Type B pancreatic cell (in vitro differentiated cells): ENCODE measurements at places on chromosomes 11 and 22. TPM values are rescaled to one million over a fixed set of nuclear protein-coding genes. Genes with fewer than 3 reads are reported as not detected.

The C11orf21 gene
- total RNA-seq, result 0.51 and 1.2 TPM in 2 replicates

DNA sequence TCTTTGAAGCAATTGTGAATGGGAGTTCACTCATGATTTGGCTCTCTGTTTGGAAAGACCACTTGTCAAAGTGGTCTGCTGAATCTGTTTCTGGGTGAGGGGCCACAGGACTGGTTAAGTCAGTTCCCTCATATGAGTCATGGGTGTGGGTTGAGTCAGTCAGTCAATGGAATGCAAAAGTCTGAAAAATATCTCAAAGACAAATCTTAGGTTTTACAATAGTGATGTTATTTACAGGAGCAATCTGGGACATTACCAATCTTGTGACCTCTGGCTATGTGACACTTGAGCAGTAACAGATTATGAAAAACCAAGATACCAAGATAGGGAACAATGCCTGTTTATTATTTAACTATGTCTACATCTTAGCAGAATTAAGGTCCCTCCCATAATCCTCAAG, 311.6 kb downstream of the AASDHPPT start:
- DNase-seq, result no peak

DNA sequence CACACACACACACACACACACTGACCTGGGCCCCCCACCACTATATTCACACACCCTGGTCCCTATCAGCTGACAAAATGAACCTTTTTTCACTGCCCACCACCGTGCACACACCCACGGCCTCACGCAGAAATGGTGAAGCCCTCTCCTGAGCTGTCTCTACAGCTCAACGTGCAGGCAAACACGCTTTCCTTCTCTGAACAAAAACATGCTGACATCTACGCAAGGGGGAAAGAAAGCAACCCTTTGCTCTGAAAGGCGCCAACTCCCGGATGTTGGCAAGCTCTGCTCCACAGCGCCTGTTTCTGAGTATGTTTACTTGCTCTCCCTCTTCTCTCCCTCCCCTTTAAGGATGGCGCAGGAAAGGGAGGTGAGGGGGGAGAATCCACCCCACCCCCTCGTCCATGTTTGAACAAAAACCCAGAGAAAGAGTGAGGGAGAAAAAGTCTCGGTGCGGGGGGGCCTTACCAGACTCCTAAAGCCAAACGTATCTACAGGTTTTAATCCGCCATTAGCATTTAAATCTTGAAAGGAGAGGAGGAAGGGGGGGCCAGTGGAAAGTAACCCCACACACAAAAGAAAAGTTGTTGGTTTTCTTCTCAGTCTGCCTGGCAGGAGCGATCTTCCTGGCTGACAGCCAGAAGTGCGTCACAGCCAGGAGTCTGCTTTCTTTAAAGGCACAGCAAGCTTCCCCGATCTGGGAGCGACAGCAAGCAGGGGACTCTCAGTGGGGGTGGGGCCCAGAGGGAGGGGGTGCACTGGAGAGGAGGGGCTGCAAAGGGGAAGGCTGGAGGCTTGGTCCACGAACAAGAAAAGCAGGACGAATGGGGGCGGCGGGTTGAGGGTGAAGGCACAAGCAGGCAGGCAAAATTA, 39.6 kb downstream of the NUMA1 start:
- DNase-seq, result peak; percentile 91

GRCh38 chr11:21514316-21514715, 678.6 kb upstream of the ANO5 start:
- DNase-seq, result no peak

DNA sequence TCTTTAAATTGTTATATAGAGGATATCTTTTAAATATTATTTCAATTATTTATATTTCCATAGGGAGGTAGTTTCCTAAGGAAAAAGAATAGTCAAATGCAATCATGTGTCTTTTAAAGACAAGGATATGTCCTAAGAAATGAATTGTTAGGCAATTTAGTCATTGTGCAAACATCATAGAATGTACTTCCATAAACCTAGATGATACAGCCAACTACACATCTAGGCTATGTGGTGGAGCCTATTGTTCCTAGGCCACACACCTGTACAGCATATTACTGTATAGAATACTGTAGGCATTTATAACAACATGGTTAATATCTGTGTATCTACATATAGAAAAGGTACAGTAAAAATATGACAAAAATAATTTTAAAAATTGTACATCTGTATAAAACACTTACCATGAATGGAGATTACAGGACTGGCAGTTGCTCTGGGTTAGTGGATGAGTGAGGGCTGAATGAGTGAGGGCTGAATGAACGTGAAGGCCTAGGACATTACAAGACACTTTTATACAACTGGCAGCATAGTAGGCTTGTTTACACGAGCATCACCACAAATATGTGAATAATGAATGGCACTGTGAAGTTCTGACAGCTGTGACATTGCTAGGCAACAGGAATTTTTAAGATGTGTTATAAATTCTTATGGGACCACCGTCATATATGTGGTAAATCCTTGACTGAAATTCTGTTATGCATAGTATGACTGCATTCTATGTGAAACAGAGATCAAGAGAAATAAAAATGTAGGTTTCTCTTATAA, 1879.0 kb upstream of the RAG2 start:
- no peak for DNase-seq
